ENCODE measurements at places on chromosomes 1 and 21.

- DNase-seq: no peak
Observed at GRCh38 chr1:66535061-66535460, 1.1 kb downstream of the SGIP1 start.

- DNase-seq: no peak
Observed at GRCh38 chr1:178908358-178908757, 37.5 kb upstream of the ANGPTL1 start.

GRCh38 chr1:205576805-205577761 is 54.7 kb downstream of the ELK4 start:
- no peak for DNase-seq

- no peak for DNase-seq
Observed at GRCh38 chr1:176829261-176829660, 335.3 kb downstream of the ASTN1 start.

- no peak for DNase-seq
Observed at GRCh38 chr1:189958756-189959155, 518.9 kb downstream of the BRINP3 start.

- no peak for DNase-seq
Observed at GRCh38 chr21:25953659-25954058, 216.9 kb downstream of the APP start.

- DNase-seq: no peak
Observed at GRCh38 chr1:232868793-232869491, 63.7 kb downstream of the MAP10 start.

DNA sequence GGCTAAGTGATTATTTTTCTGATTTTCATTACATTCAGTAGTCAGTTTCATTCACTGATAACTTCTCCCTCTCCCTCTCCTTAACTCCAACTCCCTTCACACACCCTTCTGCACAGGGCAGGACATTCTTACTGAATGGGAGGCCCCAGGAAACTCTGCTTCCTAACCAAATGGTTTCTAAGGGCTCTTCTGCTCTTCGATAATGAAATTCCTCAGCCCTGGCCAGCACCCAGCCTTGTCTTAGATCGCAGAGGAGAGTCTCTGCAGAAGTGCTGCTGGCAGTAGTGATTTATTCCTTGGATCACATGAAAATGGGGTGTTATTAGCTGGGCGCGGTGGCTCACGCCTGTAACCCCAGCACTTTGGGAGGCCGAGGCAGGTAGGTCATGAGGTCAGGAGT is 16.4 kb downstream of the PLEKHM2 start:
- no peak for DNase-seq

GRCh38 chr1:8816831-8817411 is 519 bp downstream of the RERE start:
- peak; percentile 5 for DNase-seq

- DNase-seq: no peak
Observed at GRCh38 chr1:50415235-50416149, 7.8 kb downstream of the DMRTA2 start.

All from stimulated activated CD4-positive, alpha-beta T cell treated with anti-CD3 and anti-CD28 coated beads, Interleukin-15, amount 100 ng/mL, for 1 hour (primary cell).